Occipital lobe (tissue), 3 donors: ENCODE measurements at places on chromosomes 5 and 9. TPM values are rescaled to one million over a fixed set of nuclear protein-coding genes. Genes with fewer than 3 reads are reported as not detected.

- DNase-seq = no peak
These were observed 323.4 kb downstream of the NR2F1-AS1 start for GRCh38 chr5:93257616-93258015.

DNA sequence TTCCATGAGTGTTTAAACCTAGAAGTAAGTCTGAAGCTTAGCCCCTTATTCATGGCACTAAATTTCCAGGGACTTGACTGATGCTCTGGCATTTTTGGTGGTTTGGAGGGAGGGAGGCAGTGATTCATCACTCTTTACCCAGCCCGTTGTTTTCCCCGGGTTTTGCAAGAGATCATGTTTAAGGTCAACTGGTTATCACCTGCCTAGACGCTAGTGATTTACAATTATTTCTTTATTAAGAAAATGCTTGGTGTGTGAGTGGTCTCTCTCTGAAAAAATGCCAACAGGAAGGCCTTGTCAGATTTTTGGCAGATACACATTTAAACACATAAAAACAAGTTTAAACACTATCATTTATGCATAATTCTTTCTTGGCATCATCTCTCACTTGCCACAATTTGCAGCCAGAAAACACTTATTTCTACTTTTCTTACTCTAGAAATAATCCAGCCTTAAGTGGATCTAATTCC, 737.9 kb upstream of the ZNF608 start:
- no peak for DNase-seq

SLC6A3 gene
- total RNA-seq = not detected

DOCK2 gene
- total RNA-seq = 6.4 TPM

GRCh38 chr5:133985540-133986180, 17.2 kb upstream of the C5orf15 start:
- no peak for DNase-seq

GRCh38 chr9:84856181-84856632, 186.7 kb downstream of the NTRK2 start:
- DNase-seq = no peak

SUSD3 gene
- total RNA-seq = 1.6 TPM

DNA sequence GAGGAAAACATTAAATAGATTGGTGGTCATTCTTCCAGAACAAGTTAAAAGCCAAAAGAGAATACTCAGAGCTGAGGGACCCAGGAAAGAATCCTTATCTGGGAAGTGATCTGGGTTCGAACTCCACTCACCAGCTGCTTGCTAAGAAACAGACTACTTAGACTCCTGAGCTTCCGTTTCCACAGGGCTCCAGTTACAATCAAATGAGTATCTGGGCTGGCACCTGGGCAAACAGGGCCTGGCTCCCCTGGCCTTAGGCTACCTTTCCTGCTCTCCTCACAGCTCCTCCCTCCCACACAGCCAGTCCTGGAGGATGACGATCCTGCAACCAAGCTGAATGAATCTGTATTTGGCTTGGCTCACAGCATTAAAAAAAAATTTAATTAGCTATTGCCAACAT, 2.5 kb downstream of the MAPK9 start:
- no peak for DNase-seq

DNA sequence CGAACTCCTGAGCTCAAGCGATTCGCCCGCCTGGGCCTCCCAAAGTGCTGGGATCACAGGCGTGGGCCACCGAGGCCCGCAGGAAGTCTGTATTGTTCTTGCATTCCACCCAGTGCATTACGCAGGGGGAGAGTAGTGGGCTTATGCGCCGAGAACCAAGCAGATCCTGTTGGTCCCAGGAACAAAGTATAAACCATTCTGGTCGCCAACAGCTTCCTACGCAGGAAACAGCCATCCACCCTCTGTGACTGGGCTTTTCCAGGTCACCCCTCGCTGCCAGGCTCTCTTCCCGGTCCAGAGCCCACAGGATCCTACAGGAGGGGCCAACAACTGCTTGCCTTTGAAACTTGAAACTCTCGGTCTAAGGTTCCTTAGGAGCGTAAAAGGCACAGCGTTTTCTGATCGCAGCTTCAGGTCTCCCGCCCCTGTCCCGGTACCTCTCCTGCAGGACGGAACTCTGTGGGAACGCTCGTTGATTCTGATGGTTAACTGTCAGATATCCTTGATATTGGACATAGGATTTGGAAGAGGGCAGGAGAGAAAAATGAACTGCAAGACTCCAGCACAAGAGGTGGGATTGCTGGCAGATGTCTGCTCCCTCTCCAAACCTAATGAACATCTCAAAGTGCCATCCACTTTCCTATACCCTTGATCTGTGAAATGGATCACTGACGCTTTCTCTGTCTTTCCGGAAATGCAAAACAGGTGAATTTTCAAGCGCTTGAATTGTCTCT, 4.2 kb upstream of the ANXA2R start:
- DNase-seq = no peak

FSTL4 gene
- 0.62 TPM for total RNA-seq

DNA sequence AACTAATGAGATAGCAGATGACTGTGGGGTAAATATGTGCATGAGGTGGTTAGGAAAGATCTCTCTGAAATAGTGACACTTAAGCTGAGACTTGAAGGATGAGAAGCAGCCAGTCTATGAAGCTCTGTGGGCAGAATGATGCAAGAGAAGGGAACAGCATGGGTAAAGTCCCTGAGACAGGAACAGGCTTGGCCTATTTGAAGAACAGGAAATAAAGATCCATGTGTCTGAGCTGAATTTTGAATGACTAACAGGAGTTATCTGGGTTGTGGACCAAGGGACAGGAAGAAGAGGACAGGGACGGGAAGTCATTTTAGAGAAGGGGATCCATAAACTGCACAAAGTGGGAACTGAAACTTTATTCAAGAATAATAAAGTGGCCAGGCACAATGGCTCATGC, 25.6 kb upstream of the HMGCS1 start:
- no peak for DNase-seq

GNPDA1 gene
- total RNA-seq = 20.3 TPM

DNA sequence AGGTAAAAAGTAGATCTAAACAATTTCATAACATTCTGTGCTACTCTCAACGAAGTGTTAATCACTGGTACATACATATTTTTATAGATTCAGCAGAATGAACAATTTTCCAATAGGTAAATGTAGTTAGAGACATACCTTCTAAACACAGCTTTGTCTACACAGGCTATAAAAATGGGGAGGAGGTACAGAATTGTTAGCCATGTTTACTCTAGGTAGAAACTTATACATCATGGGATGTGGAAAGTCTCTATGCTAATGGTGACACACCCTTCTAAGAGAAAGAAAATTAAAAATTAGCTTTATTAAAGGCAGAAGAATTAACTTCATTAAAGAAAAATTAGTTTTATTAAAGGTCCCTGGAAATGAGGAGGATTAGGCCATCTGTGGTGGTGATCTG, 11.8 kb downstream of the C5orf63 start:
- DNase-seq = no peak

DNA sequence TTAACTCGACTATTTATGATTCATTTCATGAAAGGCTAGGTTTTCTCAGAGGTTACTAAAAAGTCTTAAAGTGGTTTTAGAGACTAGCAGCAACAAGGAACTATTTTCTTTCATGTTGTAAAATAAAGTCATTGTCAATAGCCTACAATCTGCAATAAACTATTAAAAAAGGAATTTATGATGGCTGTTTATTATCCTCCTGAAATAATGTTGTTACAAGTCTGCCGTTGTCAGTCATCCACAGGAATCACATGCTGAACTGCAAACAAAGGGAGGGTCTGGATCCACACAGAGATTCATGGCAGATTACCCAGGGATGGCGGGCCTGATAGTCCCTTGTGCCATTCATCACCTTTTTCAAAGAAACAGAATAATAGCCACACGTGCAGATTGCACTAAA, 49.2 kb downstream of the TMEM174 start:
- DNase-seq = no peak

OR1J2 gene
- total RNA-seq = not detected

DNA sequence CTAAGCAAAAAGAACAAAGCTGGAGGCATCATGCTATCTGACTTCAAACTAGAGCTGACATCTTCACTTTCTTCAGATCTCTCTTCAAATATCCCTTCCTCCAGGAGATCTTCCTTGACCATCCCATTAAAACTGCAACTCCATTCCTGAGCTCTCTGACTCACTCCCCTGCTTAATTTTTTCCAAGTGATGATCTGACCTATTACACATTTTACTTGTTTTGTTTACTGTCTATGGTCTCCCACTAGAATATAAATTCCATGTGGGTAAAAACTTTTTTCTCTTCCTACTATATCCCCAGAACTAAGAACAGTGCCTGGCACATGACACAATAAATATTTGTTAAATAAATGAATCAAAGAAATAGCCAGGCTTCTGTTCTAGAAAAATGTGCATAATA, 87.5 kb downstream of the SLIT3 start:
- no peak for DNase-seq

GRCh38 chr5:110354915-110355644, 371.4 kb downstream of the TMEM232 start:
- no peak for DNase-seq

DMRT3 gene
- 0.16 TPM for total RNA-seq

SPATA31A6 gene
- not detected for total RNA-seq

GRCh38 chr5:93717162-93717561, 24.2 kb downstream of the POU5F2 start:
- no peak for DNase-seq

DNA sequence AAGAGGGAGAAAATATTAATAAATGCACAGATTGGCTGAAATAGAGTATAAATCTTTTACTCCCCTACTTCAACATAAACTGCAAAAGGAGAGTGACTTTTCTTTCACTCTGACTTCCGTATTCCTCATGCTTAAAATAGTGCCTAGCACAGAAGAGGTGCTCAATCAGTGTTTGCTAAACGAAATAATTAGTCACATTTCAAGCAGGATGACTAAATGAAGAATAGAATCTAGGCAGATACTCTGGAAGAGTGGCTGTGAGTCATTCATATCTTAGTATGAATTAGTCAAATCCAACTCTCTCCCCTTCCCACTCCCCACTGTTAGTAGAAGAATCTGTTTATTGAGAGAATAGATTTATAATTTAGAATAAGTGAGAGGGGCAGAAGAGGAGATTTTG, 4.8 kb downstream of the CD274 start:
- DNase-seq = no peak

- DNase-seq = no peak
These were observed 3.5 kb downstream of the RASEF start for GRCh38 chr9:83059417-83059816.

DNA sequence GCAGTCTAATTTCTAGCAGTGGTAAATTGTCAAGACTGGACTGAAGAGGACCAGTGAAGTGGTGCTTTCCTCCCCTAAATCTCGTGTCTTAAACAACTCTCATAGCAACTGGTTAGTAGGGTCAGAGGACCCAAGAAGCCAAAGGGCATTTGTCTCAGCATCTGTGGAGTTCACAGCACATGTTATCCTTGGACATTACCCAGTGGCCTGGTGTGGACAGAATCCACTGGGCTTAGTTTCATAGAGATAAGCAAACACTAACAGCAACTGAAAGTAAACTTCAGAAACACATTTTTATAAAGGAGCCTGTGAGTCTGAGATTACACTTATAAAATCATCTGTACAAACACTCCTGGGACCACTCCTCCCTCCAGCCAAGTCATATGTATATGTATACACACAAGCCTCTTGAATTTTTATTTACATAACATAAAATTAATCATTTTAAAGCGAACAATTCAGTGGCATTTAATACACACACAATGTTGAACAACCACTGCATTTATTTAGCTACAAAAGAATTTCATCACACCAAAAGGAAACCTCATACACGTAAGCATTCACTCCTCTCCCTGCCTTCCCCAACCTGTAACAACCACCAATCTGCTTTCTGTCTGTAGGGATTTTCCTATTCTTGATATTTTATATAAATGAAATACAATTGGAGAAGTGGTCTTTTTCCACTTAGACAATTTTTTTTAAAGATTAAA, 457.8 kb downstream of the RASEF start:
- DNase-seq = no peak

CTNND2 gene
- total RNA-seq = 66.9 TPM

GRCh38 chr5:58121391-58121790, 338.5 kb downstream of the PLK2 start:
- DNase-seq = no peak

SMIM33 gene
- total RNA-seq = not detected

DNA sequence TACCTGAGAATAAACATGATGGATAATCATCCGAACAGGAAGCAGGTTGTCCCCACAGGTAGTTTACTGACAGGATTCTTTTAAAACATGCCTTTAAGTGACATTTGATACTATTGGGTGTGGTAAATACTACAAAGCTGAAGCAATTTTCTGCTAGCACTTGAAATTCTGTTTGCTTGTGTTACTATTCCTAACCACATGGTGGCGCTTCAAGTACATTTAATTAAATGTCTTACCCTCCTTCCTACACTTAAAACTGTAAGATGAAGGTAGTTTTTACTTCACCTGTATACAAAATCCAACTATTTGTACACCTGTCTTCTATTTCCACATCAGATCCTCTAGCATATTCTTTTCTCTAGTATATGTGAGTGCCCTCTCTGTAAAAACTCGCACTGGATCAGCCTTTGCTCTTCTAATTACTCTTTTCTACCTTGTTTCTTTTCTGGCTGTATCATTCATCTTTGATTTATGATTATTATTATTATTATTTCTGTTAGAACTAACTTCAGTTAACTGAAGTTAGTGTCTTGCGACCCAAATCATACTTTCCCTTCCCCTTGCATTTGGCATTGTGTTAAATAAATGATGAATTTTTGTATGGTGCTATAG, 18.4 kb downstream of the SLC25A46 start:
- no peak for DNase-seq

- no peak for DNase-seq
These were observed 30.7 kb downstream of the EFNA5 start for GRCh38 chr5:107639990-107640389.

GRCh38 chr5:176424181-176424580, 7.8 kb upstream of the CLTB start:
- DNase-seq = no peak
